ENCODE measurements at places on chromosomes 3 and 15. TPM values are rescaled to one million over a fixed set of nuclear protein-coding genes. Genes with fewer than 3 reads are reported as not detected.
A peak's percentile ranks its signal among the peaks of the same experiment; 100 is the strongest.

The FBXL22 gene
- 2.1 TPM for total RNA-seq

GRCh38 chr15:88736204-88736603 lies 67.0 kb upstream of the ACAN start:
- DNase-seq = no peak

DNA sequence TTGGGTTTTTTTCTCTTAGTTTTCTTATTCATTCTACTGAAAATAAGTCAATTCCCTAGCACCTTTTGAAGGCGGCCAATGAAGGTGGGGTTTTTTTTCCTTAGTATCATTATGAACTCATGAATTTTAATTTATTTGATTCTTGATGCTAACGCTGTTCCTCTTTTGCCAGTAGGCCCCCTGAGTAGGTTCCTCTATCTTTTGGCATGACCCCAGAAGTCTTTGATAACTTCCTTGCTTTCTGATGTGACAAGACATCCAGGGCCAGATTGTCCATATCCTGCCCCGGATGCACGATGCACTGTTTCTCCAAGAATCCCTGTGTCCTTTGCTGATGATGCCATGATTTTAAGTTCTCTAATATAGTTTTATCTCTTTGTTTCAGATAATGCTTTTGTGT lies 20.6 kb downstream of the LRRK1 start:
- no peak for DNase-seq

The RASL12 gene
- total RNA-seq = 181 TPM

- no peak for DNase-seq
Measured at GRCh38 chr3:129648391-129648790, 41.9 kb upstream of the PLXND1 start.

DNA sequence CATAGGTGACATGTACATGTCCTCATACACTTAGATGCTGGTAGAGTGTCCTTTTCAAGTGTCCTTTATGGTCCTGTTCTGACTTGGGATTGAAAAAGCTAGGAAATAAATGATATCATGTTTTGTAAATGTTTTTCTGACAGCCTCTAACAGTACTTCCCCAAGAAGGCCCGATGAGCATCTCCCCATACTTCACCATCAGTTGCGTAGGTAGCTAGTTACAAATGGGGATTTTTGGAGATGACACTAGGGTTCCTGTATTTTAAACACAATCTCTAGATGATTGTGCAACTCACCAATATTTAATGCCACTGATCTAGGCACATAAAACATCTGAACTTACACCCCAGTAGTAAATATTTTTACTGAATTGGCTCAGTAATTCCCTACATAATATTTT lies 27.8 kb downstream of the SLC25A26 start:
- DNase-seq = no peak

The PAQR5 gene
- total RNA-seq = 10.5 TPM

DNA sequence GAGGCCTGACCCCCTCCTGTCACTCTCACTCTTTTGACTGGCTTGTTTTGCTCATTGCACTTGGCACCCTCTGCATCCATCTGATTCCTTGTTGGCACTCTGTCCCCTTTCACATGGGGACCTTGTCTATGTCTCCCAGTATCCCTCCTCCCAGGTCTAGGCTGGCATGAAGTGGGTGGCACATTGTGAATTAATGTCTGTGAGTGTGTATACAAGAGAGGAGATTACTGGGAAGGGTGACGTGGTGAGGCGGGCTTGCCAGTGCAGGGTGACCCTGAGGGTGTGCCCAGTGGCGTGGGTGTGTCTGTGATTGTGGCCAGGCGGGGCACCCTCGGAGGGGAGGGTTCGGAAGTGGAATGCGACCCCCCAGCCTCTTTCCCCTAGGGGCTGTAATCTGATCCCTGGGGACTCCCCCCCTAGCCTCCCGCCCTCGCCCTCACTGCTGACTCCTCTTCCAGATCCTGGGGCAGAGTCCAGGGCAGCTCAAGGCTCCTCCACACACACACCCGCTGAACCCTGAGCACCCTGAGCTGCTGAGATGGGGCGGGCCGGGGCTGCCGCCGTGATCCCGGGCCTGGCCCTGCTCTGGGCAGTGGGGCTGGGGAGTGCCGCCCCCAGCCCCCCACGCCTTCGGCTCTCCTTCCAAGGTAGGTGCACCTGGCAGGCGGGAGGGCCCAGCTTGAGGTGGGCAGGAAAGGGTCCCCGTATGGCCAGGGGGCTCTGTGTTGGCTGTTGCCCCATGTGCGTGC lies at the start of gene SEMA3B:
Gene SEMA3B, plus strand, starts transcription at position 445 of the 749 bp plus-strand sequence. Its CDS starts 94 bp downstream, at position 539.
- peak; percentile 52 for DNase-seq

The SMAD6 gene
- 46.4 TPM for total RNA-seq

The CD276 gene
- 81.2 TPM for total RNA-seq

- DNase-seq = no peak
Measured at GRCh38 chr3:16309558-16309957, 44.5 kb downstream of the OXNAD1 start.

DNA sequence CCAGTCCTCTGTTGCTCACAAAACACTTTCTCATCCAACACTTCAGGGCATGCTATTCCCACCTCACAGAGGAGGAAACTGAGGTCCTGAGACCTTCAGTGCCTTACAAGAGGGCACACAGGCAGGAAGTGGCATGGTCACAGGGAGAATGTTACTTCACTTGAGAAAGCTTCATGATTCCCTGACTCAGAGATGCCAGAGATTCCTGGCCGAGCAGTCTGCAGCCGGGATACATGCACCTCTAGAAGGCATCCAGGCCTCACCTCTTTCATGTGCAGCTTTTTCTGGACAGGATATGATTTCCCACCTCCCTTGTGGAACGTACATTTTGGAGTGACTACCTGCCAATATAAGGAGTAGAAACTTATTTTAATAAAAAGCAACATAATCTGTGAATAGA lies 2.8 kb upstream of the SST start:
- DNase-seq = no peak

GRCh38 chr3:169138849-169139420 lies 524.6 kb downstream of the MECOM start:
- DNase-seq = no peak

GRCh38 chr3:125281381-125281780 lies 68.8 kb upstream of the SLC12A8 start:
- no peak for DNase-seq

The UBA3 gene
- 76.4 TPM for total RNA-seq

The CEMIP gene
- total RNA-seq = not detected

DNA sequence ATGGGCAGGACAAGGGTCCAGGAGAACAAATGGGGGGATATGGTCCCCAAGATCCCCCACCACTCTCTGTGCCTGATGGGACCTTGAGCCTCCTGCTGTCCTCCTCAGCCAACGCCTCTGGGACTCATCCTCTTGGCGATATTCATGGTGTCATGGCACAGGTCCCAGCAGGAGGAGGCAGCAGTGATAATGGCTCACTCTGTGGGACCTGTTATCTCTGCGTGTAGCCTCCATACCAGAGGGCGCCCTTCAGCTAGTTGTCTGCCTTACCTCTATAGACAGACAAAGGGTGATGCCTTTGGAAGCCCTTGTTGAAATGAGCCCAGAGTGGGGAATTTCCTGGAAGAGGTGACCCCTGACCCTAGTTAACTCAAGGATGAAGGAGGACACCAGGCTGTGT lies 7.4 kb downstream of the ZBTB47 start:
- no peak for DNase-seq

DNA sequence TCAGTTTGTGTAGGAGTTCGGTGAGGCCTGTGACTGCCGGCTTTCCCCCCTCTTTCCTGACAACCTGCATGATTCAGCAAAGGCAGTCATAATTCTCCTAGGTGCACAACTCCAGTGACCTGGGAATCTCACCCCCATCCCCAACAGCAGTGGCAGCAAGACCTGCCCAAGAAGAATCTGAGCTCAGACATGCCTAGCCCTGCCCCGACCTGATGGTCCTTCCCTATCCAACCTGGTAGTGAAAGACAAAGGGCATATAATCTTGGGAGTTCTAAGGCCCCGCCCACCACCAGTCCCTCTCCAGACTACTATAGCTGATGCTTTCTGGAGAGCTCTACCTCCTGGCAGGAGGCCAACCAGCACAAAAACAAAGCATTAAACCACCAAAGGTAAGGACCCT lies 44.2 kb upstream of the ZBED2 start:
- DNase-seq = no peak

DNA sequence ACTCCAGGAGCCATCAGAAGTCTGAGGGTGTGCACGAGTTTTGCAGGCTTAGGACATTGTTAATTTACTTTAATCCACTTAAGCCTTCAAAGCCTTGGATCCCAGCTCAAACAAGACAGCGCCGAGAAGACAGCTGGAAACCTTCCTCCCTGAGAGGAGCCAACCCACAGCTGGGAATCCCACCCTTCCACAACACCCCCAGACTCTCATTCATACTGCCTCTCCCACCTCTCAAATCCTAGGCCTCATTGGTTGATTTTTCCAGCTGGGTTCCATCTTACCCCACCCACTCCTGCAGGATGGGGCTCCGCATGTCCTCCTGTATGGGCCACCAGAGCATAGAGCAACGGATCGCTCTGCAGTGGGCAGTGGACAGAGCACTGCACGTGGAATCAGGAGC lies 80.4 kb downstream of the SEMA5B start:
- DNase-seq = no peak

The RFX7 gene
- total RNA-seq = 5.5 TPM

- DNase-seq = no peak
Measured at GRCh38 chr3:146345900-146346299, 95.0 kb upstream of the PLSCR4 start.

The PRTG gene
- 2.8 TPM for total RNA-seq

GRCh38 chr15:65082303-65082953 lies 5.9 kb downstream of the KBTBD13 start:
- no peak for DNase-seq

DNA sequence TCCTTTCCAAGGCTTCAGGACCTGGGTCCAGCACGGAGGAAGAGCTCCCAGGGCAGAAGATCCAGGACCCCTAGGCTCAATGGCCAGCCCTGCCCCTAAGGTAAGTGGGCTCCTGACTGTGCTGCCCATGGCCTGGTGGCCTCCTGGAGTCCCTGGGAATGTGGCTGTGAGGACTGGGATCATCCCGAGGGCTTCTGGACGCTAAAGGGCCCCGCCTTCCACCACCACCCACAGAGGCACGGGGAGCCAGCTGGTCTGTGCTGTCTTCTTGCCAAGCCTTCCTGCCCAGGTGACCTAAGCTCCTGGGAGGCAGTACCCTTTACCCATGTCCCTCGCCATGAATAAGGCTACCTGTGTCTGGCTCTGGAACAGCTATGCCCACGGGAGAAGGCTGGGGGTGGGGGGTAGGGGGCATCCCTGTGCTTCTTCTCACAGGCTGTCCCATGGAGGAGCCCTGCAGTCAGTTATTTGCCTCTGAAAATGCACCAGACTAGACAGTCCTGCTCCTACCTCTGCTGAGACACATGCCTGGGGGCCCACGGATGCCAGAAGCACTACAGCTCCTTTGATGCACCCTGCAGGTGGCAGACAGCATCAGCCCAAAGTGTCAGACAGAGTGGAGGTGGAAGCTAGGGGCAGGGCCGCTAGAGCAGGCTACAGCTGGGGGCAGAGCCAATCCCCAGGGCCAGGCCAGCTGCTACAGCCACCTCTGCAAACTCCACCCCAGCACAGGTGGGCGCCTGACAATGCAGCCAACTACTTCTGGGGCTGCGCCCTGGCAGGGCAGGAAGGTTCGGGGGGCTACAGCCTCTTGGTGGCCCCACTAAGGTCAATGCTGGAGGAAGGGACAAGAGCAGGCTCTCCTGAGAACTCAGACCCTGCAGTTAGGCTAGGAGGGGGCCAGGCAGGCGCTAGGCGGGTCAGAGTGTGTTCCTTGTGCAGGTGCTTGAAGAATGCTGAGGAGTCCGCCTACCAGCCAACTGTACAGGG lies 90.9 kb downstream of the SEC22A start:
- no peak for DNase-seq

DNA sequence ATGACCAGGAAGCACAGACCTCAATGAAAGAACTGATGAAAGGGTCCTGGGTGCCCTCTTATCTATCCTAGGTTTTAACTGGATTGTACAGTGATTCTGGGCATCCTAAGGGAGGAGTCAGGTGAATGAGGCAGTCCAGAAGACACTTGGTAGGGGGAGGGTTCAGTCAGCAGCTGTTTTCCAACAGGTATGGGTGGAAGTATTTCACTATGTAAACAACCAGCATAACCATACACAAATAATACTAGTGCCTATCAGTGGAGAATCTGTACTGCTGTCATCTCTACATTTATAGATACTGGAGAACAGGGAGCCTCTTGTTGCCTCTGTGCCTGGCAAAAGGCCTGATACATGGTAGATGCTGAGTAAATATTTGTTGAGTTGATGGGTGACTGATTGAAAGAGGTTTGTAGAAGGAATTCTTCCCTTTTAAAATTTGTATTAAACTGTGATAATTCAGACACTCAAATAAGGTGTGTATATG lies 328.5 kb downstream of the RBMS3 start:
- DNase-seq = no peak

DNA sequence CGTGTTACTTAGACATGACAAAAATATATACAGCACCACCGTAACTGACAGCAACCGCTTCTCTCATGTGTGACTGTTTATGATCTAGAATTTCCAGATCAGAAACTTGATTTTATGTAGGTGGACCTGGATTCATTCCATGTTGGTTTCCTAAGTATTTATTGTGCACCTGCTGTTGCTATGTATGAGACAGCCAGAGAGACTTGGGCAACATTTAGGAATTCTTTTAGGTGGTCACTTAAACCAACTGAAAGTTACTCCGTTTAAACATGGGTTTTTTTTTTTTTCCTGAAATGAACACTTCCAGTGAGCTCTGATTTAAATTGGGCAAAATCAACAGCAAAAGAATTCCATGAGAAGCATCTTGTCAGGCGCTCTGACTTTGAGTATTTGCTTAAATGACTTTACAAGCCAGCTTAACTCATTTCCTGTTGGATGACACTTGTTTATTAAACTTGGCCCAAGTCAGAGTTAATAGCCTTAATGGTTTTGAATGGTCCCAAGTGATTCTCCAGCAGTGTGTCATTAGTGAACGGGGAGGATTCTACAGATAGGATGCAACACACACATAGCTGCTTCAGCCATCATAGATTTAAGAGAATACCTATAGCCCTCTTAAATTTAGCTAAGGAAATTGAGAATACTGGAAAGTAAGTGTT lies 31.8 kb downstream of the MITF start:
- peak; percentile 35 for DNase-seq

The SIDT1 gene
- not detected for total RNA-seq

GRCh38 chr15:88465633-88466224 lies 1.5 kb downstream of the MRPL46 start:
- no peak for DNase-seq

- DNase-seq = no peak
Measured at GRCh38 chr15:44591326-44591725, 54.4 kb downstream of the EIF3J start.
